Cardiac septum (tissue), 1 donor: ENCODE measurements at places on chromosomes 16 and 17. TPM values are rescaled to one million over a fixed set of nuclear protein-coding genes. Genes with fewer than 3 reads are reported as not detected.

CTRB1 gene
- not detected for total RNA-seq

MPP2 gene
- total RNA-seq, result 13.8 TPM

SLC16A13 gene
- 0.48 TPM for total RNA-seq

RNU2-1 gene
- 6,310 TPM for total RNA-seq

ITGAL gene
- 2.9 TPM for total RNA-seq

CDH3 gene
- total RNA-seq, result not detected

ABCC6 gene
- 0.38 TPM for total RNA-seq

CD79B gene
- total RNA-seq, result 2.7 TPM

DNA sequence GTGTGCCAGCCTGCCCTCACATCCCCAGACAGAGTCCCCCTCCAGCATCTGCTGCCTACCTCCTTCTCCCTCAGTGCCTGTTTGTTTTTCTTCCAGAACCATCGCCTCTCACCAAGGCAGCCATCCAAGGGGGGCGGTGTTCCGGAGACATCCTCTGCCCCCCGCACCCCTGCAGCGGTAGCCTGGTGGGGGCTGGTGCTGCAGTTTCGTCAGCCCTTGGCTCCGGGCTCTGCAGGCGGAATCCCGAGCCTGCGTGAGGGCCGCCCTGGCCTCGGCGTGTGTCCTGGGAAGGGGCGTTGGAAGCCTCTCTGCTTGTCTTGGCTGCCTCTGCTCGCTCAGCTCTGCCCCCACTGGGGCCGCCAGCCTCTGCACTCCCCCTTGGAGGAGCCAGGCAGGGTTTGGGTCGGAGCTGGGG lies 126.0 kb upstream of the CIBAR2 start:
- no peak for DNase-seq

DNA sequence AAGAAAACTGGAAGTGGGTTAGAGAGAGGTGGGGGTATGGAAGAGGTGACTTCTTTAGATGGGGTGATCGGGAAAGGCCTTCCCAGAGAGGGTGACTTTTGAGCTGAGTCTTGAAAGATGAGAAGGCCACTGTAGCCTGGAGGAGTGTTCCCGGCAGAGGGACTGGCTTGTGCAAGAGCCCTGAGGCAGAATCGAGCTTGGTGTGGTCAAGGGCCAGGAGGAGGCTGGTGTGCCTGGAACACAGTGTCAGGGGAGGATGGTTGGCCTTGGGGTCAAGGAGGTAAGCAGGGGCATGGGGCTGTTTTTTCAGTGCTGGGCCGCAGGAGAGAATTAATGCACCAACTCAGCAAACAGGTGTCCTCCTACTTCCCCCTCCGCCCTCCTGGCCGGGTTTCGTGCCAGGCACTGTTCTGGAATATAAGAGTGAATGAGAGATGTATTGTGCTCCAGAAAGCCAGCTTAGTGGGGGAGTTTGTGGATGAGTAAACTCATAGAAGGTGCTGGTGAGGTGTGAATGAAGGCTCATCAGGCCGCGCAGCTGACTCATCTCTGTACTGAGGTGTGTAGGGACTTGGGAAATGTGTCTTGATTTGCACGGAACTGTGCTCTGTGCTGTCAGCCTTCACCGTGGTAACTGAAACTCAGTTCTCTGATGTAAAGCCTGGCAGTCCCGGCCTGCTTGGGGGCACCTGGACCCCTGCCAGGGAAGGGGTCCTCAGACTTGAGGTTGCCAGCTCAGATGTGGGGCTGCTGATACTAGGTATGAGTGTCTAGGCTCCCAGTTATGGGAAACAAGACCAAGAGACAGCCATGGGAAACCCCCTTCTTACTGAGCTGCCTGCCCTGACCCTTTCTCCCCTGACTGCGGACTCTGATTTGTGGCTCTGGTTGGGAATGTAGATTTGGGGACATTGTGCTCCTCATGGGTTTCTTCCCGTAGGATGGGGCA lies 15.3 kb downstream of the KSR1 start:
- no peak for DNase-seq

GRCh38 chr16:12063435-12063834 lies 86.9 kb downstream of the SNX29 start:
- DNase-seq, result peak; percentile 10

DNA sequence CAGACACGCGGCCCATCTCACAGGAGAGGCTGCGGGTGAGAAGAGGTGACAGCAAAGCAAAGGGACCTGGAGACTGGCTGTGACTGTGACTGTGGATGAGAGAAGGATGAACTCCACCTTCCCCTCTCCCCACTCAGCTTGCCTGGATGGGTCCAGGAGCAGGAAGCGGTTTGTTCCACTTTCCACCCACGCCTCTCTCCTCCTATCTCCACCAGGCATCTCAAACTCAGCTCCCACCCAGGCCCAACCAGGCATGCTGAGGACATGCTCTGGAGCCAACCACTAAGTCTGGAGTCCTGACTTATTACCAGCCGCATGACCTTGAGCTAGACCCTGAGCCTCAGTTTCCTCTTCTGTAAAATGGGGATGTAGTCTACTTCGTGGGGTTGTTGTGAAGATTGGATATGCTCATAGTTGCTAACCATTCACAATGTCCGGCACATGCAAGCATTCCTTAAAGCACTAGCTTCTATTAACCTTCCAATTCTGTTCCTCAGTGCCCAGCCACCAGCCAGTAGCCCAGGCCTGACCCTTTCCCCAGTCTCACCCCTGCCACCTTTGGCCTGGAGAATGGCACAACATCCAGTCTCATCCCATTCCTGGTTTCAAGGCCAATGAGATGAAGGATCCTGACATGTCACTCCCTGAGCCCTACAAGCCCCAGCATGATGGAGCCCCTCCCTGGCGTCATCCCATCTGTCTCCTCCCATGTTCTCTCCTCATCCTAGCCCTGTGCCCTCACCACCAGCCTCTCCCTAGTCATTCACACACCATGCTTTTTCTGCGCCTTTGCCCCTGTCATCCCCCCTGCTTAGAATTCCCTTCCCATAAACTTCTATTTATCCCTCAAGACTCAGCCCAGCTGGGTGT lies 2.3 kb downstream of the GAS2L2 start:
- DNase-seq, result no peak

DNA sequence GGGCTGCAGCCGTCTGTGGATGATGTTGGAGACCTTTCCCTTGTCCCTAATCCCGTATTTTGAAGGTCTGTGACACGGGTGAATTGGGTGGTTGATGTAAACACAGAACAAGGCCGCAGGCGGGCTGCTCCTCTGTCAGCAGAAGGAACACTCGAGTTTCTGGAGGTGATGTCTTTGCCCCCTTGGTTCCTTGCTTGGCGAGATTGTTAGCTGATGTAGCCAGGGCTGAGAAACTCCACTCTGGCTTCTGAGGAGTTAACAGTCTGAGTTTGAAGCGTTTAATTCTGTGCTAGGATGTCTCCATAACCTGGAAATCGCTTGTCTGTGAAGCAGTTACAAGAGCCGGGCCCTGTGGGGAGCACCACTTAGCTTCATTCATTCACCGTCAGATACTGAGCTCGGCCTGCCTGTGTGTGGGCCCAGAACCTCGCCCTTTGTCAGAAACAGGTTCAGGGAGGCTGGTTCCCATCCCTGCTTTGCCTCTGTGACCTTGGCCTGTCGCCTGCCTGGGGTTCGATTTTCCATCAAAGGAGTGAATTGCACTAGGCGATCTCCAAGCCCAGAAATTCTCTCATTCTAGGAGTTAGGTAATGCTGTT lies 1.3 kb downstream of the MAPK8IP3 start:
- DNase-seq, result no peak

DNA sequence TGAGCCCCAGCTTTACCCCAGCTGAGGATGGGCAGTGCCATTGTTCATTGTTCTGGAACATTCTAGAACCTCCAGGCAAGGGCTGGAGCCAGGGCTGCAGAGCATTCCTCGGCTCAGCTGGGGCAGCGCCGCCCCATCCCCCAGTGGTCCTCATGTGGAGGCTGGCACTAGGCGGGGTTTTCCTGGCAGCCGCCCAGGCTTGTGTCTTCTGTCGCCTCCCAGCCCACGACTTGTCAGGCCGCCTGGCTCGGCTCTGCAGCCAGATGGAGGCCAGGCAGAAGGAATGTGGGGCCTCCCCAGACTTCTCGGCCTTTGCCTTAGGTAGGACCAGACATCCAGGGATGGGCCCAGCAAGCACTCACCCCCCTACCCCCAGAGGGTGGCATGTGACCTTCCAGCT lies at the start of gene TMEM95:
Gene TMEM95, plus strand, starts transcription at position 104 of the 400 bp plus-strand sequence. Its CDS starts 49 bp downstream, at position 153.
- peak; percentile 85 for DNase-seq

- DNase-seq, result no peak
Measured at GRCh38 chr16:70768203-70768580, 32.8 kb downstream of the VAC14 start.

DNA sequence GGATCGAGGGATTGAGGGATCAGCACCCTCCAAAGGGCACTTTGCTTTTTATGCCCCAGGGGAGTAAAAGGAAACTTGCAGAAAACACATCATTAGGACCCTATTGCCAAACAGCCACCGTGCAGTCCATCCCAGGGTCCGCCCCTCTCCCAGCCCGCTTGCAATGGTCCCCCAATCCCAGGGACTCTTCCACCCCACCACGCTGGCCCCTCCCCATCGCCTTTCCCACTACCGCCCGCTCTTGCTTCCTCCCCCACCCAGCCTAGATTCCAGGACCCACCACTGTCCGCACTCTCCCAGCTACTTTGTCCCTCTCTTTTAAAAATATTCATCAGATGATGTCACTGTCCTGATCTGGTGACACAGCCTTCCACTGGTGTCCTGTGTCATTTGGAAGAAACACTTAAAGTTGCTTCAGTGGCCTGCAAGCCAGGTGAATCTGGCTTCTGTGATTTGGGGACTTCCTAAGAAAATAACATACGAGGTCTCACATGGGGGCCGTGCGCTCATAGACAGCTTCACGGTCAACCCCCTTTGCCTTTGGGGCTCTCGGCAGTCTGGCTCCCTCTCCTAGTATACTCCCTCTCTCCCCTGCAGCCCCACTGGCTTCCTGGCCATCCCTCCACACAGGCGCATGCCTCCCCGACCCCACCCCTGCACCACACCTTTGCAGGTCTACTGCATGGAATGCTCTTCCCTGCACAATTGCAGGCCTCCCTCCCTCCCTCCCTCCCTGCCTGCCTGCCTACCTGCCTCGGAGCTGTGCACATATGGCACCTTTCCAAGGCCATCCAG lies 127.9 kb downstream of the RBFOX3 start:
- no peak for DNase-seq

DNA sequence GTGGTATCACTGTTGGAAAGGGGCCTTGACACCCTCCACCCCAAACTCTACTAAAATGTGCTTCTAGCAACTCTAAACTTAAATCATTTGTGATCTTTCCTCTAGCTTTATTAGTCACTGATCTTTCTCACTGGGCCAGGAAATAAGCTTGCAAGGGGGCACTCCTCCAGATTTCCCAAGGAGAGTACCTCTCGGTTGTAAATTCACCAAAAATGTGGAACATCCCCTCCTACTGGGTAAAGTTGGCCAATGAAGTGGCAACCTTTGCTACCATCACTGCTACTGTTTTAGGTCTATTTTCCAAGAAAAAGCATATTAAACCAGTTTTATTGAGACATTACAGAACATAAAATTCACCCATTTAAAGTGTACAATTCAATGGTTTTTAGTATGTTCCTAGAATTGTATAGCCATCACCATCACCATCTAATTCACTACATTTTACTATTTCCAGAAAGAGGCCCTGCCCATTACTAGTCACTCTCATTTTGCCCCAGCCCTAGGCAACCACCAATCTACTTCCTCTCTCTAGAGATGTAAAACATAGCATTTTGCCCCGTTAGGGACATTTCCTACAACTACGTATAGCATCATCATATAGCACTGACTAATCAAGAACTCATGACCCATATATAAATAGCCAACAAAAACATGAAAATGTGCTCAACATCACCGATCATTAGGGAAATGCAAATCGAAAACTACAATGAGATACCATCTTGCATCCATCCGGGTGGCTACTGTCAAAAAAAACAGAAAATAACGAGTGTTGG lies 44.6 kb upstream of the ADCY9 start:
- no peak for DNase-seq

GRCh38 chr17:66525338-66525737 lies 222.9 kb downstream of the PRKCA start:
- DNase-seq, result no peak

DNA sequence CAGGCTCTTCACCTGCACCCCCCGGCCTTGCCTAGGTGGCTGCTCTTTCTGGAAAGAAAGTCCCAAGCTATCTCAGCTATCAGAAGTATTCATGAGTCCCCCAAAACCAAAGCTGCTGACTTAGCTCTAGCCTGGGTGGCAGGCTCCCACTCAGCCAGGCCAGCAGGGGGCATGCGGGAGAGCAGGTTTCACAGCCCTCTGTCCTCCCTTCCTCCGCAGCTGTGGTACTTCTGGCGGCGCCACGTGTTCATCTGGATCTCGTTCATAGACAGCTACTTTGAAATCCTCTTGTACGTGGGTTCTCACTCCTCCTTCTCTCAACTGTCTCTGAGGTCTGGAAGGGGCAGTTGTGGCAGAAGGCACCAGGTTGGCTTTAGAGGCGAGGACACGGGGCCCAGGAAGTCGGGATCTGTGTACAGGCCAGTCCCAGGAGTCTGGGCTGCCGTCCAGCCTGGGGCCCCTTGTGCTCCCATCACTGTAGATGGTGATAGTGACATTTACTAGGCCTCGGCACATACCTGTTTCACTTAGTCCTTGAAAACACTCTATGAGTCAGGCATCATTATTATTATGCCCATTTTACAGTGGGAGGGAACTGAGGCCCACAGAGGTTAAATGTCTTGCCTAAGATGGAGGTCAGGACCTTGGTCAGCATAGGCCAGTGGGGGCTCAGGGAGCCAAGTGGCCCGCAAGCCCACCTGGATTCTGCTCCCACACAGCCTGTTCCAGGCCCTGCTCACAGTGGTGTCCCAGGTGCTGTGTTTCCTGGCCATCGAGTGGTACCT lies 12.9 kb downstream of the TRPV2 start:
- DNase-seq, result no peak

- DNase-seq, result no peak
Measured at GRCh38 chr16:35731341-35732040, 2272.1 kb downstream of the TP53TG3F start.

GRCh38 chr16:56264609-56264972 lies 73.3 kb downstream of the GNAO1 start:
- DNase-seq, result no peak

- no peak for DNase-seq
Measured at GRCh38 chr17:67379251-67379630, 2.2 kb downstream of the PITPNC1 start.

DNA sequence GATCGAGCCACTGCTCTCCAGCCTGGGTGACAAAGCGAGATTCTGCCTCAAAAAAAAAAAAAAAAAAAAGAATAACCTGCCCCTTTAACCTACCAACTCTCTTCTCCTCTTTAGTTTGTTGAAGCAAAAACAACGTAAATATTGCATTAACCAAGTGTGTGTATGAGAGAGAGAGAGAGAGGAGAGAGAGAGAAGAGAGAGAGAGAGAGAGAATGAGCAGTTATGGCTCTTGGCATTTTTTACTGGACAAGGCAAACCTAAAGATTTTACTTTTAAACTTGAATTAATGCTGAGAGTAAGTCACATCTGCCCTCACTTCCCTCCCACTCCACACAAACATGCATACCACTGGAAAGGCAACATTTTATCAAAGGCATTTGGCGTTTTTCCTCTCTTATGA lies 3.0 kb upstream of the SLFN5 start:
- no peak for DNase-seq
